ENCODE measurements at places on chromosomes 1 and 21. TPM values are rescaled to one million over a fixed set of nuclear protein-coding genes. Genes with fewer than 3 reads are reported as not detected.

DNA sequence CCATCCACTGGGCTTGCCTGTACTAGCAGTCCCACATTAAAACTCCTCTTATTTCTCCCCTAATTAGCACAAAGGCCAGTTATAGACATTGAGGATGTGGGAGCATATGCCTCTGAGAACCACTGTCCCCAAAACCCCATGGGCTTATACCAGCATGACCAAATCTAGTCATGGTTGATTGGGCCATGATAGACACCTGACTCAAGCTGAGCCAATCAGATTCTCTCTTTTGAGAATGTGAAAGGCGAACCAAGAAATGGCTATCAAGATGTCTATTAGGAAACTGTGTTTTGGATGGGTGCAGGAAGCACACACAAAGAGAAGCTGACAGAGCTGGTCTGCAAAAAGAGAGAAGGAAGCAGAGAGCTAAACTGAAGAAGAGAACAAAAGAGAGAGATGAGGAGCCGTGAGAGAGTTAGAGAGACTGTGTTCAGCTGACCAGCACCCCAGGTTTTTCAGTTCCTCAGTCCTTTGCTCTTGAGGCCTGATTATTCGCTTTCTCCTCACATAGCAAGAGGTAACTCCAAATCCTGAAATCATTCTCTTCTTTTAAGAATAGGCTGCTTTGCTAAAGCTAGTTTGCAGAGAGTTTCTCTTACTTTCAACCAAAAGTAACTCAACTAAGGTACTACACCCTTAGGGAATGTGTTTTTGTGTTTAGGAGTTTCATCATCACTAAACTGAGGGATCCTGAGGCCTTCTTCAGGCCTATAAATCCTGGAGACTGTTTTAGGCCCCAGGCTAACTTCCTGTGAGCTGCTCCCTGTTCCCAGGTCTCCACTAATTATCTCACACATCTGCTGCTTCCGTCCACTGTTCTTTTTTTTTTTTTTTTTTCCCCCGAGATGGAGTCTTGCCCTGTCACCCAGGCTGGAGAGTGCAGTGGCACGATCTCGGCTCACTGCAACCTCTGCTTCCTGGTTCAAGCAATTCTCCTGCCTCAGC is 7.9 kb upstream of the TIPRL start:
- no peak for DNase-seq

Gene LSM10
- polyA plus RNA-seq = 40.3 TPM

DNA sequence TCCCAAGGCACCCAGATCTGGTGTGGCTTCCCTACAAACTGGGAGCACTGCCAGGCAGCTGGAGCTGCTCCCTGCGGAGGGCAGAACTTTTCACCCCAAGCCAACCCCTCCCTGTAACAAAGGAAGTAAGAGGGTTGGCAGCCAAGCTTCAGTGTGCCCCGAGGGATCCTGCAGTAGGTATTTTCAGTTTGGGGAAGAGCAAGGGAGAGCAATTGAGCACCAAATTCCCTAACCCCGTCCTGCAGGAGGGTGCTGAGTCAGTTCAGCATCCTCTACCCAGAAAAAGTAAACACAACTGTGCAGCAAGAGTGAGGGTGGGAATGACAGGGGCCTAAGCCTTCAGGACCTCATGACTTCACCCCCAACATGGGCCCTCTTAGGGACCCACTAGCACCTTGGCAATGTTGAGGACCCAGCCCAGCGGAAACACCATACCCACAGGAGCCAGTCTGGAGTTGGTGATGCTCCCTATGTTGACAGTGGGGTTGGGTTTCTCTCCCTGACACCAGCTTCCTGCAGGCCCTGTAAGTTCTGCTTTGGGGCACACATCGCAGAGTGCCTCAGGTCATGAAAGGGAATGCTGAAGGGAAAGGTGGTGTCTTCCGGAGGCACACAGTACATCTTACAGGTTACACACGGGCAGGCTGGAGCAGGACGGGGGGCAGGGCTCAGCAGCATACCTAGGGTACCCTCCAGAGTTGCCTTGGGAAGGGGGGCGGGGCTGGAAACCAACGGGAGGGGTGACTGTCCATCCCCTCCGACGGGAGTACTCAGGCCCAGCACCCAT is 14.8 kb downstream of the SH3BP5L start:
- no peak for DNase-seq

DNA sequence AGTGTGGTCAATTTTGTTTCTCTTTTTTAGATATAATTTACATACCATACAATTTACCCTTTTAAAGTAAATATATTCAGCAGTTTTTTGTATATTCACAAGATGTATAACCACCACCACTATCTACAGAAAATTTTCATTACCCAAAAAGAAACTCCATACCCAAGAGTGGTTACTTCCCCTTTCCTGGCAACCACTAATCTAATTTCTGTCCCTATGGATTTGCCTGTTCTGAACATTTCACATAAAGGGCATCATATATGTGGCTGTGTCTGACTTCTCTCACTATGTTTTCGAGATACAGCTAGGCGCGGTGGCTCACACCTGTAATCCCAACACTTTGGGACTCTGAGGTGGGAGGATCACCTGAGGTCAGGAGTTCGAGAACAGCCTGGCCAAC is 13.6 kb downstream of the PACC1 start:
- DNase-seq = no peak
